Gastroesophageal sphincter (tissue), 4 donors: ENCODE measurements at places on chromosomes 4 and X.

GRCh38 chrX:11703855-11704254, 38.1 kb upstream of the ARHGAP6 start:
- H3K36me3 ChIP-seq, result no peaks in the 10 kb centered on the region
- no peaks in the 10 kb centered on the region for H3K4me1 ChIP-seq
- H3K27me3 ChIP-seq, result no peaks in the 10 kb centered on the region
- H3K4me3 ChIP-seq, result no peak overlapping the region

DNA sequence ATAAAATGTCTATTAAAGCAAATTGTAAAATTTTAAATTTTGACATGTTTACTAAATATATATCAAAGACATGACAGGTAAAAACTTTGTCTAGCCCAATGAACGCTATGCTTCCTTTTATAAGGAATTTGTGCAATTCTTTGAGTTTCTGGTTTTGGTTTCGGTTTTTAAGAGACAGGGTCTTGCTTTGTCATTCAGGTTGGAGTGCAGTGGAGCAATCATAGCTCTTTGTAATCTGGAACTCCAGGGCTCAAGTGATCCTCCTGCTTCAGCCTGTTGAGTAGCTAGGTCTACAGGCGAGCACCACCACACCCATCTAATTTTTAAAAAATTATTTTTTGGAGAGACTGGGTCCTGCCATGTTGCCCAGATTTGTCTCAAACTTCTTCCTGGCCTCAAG, 60.7 kb downstream of the BLTP1 start:
- H3K27me3 ChIP-seq, result no peaks in the 10 kb centered on the region
- H3K4me1 ChIP-seq, result no peaks in the 10 kb centered on the region
- no peak overlapping the region for H3K4me3 ChIP-seq
- no peak for ATAC-seq
- H3K36me3 ChIP-seq, result peaks cover 3% of the 10 kb centered on the region
- H3K27ac ChIP-seq, result no peak overlapping the region

DNA sequence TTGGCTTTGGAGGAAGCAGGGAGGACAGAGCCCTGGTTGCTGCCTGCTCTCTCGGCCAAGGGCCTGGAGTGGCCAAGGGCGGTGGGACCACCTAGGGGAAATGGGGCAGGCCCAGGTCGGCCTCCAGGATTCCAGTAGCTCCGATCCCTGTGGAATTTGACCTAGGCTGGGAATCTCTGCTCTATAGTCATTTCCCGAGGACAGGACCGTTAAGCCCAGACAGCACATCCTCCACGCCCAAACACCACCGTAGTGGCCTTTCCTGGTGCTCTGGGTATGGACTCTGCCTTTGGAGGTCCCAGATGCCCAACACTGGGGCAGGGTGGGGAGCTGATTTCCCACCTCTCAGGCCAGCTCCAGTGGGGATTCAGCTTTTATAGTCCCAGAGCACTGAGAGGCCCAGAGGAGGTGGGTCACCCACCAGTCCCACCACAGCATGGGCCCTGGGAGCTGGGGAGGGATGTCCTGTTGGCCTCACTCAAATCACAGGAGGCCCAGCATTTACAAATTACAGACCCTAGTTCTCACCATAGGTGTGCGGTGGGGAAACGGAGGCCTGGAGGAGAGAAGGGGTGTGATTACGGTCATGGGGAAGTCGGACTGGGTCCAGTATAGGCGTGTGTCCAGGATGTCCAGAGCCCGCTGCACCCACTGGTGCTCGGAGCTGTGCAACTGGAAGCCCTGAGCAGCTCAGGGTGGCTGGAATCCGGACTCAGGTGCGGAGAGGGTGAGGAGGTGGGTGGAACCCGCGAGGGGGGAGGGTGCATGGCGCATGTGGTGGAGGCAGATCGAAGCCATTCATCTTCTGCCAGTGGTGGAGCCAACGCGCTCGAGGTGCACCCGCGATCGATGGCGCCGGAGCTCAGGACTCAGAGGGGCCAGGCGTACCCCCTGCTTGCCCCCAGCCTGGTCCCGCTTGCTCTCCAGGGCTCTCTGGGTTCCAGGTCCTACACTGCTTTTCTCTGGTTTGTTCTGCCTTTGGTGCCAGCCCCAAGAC, 7.7 kb downstream of the HMX1 start:
- H3K27ac ChIP-seq, result no peak overlapping the region
- H3K36me3 ChIP-seq, result no peaks in the 10 kb centered on the region
- H3K4me1 ChIP-seq, result peaks cover 41% of the 10 kb centered on the region
- ATAC-seq, result no peak
- H3K27me3 ChIP-seq, result peaks cover 100% of the 10 kb centered on the region
- no peak overlapping the region for H3K4me3 ChIP-seq

DNA sequence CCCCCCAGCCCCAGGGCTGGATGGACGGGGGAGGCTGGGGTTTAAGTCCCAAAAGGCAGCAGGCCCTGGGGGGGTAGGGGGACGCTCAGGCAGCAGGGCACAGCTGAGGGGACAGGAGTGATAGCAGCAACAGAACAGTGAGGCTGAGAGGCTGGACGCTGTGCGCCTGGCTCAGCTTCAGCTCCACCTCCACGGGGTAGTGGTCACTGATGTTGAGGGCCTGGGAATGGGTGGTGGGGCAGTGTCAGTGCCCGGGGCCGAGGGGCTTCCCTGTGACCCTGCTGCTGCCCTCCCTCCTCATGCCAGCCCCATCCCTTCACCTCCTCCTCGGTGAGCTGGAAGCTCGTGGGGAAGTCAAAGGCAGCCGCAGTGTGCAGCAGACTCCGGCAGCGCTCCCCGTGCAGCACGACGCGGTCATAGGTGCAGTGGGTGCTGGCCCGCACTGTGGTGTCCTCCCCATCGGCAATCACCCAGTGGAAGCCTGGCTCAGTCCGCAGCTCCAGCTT, 4.5 kb downstream of the RPL10 start:
- ATAC-seq, result no peak
- no peaks in the 10 kb centered on the region for H3K27me3 ChIP-seq
- H3K4me3 ChIP-seq, result no peak overlapping the region

GRCh38 chr4:94763005-94763404, 5.2 kb downstream of the BMPR1B start:
- H3K27ac ChIP-seq, result peak overlapping the region; percentile 41
- H3K27me3 ChIP-seq, result no peaks in the 10 kb centered on the region
- ATAC-seq, result no peak

DNA sequence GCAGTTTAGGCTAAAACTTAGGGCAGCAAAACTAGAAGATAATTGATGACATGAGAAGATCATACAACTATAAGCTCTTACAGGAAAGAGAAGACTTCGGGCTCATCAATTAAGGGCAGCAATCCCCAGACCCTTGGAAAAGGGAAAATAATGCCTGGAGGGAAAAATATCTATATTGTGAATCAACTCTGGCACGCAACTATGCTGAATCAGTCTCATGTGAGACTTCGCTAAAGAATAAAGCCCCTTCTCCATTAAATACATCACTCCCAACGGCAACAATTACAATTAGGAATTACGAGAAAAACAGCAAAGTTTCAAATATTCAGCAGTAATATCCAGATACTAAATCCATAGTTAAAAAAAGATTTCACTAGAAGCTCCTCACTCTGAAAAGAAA, 2016.8 kb upstream of the IGFBP7 start:
- no peaks in the 10 kb centered on the region for H3K36me3 ChIP-seq
- H3K4me1 ChIP-seq, result no peaks in the 10 kb centered on the region
- no peaks in the 10 kb centered on the region for H3K27me3 ChIP-seq
- H3K4me3 ChIP-seq, result no peak overlapping the region
- ATAC-seq, result no peak

DNA sequence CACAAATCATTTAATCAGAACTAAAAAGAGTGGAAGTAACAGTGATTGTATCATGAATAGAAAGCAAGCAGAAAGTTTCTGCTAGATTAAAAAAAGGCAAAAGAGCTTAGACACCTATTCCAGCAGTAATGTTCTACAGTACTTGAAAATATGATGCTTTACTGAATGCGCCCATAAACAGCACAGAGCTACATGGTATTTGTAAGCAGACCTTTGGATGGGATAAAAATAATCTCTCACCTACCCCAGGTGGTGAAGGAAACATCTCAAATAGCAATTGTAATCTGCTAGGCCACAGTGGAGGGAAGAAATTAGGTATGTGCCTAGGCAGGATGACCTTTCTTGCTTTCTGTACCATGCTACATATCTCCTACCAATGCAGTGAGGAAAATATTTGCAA, 280.9 kb upstream of the PRKX start:
- no peak for ATAC-seq
- no peak overlapping the region for H3K27ac ChIP-seq
- H3K4me3 ChIP-seq, result no peak overlapping the region
- H3K27me3 ChIP-seq, result no peaks in the 10 kb centered on the region
- H3K4me1 ChIP-seq, result no peaks in the 10 kb centered on the region

DNA sequence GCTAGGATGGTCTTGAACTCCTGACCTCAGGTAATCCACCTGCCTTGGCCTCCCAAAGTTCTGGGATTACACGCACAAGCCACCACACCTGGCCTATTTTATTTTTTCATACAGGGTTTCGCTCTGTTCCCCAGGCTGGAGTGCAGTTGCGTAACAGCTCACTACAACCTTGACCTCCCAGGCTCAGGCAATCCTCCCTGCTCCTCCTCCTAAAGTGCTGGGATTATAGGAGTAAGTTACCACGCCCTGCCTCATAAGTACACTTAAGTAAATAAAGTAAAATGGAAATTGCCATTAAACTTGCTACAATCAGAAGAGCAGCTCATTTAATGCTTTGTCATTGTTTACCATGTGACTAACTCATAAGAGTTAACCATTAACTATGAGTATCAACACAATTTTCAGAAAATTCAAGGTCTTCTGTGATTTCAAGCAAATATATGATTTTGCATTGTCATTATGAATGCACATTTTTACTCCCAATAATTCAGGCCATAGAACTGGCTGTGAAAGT, 12.3 kb downstream of the UGDH start:
- ATAC-seq, result no peak
- H3K27ac ChIP-seq, result no peak overlapping the region
- no peaks in the 10 kb centered on the region for H3K27me3 ChIP-seq
- H3K4me1 ChIP-seq, result no peaks in the 10 kb centered on the region
- no peak overlapping the region for H3K4me3 ChIP-seq
- H3K36me3 ChIP-seq, result no peaks in the 10 kb centered on the region

- no peak for ATAC-seq
- no peak overlapping the region for H3K4me3 ChIP-seq
- no peaks in the 10 kb centered on the region for H3K36me3 ChIP-seq
- no peak overlapping the region for H3K27ac ChIP-seq
Measured at GRCh38 chr4:132642016-132642817, 506.9 kb upstream of the PCDH10 start.

- no peaks in the 10 kb centered on the region for H3K27me3 ChIP-seq
- H3K36me3 ChIP-seq, result no peaks in the 10 kb centered on the region
- no peak for ATAC-seq
- no peaks in the 10 kb centered on the region for H3K4me1 ChIP-seq
- H3K27ac ChIP-seq, result no peak overlapping the region
Measured at GRCh38 chrX:149846789-149847188, 34.2 kb upstream of the MAGEA8 start.

DNA sequence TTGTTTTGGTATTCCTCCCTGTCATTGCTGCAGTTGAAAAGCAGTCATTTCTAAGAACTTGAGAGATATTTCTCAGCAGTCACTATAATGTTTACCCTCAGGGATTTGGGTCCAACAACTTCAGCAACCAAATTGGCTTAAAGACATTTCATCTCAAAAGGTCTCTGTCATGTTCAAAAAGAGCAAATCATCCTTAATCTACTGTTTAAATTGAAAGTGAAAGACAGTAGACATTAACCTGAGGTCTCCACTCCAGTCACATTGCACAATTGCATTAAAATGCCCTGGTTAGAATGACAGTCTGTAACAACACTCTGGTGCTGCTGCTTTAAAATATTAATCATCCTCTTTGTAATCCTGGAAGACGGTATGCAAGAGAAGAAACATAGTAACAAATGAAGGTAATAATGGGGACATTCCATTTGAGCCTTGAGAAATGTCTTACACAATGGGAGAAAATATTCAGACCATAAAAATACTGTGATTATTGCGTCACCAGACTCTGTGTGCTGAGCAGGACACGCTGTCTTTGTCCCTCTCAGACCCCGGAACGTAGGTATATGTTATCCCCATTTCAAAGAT, 90.2 kb upstream of the UNC5C start:
- H3K36me3 ChIP-seq, result no peaks in the 10 kb centered on the region
- H3K27ac ChIP-seq, result no peak overlapping the region
- H3K27me3 ChIP-seq, result no peaks in the 10 kb centered on the region
- H3K4me3 ChIP-seq, result no peak overlapping the region
- peak; percentile 77 for ATAC-seq

- H3K4me1 ChIP-seq, result no peaks in the 10 kb centered on the region
- H3K27me3 ChIP-seq, result no peaks in the 10 kb centered on the region
- no peak overlapping the region for H3K4me3 ChIP-seq
- no peak for ATAC-seq
- no peak overlapping the region for H3K27ac ChIP-seq
Measured at GRCh38 chr4:9983211-9983610, 38.1 kb downstream of the SLC2A9 start.

DNA sequence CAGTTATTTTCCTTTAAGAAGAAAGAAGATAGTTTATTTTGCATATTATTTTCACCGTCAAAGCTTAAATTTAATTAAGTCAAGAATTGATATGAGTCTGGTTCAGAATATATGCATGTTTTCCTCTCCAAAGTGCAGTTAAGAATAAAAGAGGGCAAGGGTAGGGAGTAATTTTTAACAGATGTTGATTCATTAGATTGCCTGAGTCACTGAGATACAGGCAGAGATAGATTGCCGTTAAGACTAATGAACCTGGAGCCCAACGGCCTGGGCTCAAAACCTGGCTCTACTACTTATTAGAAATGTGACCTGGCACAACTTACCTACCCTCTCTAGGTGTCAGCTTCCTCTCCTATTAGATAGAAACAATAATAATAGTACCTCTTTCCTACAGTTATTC, 1037.4 kb upstream of the PABPC4L start:
- no peak overlapping the region for H3K27ac ChIP-seq
- H3K36me3 ChIP-seq, result no peaks in the 10 kb centered on the region
- H3K27me3 ChIP-seq, result no peaks in the 10 kb centered on the region
- H3K4me3 ChIP-seq, result no peak overlapping the region
- ATAC-seq, result no peak

DNA sequence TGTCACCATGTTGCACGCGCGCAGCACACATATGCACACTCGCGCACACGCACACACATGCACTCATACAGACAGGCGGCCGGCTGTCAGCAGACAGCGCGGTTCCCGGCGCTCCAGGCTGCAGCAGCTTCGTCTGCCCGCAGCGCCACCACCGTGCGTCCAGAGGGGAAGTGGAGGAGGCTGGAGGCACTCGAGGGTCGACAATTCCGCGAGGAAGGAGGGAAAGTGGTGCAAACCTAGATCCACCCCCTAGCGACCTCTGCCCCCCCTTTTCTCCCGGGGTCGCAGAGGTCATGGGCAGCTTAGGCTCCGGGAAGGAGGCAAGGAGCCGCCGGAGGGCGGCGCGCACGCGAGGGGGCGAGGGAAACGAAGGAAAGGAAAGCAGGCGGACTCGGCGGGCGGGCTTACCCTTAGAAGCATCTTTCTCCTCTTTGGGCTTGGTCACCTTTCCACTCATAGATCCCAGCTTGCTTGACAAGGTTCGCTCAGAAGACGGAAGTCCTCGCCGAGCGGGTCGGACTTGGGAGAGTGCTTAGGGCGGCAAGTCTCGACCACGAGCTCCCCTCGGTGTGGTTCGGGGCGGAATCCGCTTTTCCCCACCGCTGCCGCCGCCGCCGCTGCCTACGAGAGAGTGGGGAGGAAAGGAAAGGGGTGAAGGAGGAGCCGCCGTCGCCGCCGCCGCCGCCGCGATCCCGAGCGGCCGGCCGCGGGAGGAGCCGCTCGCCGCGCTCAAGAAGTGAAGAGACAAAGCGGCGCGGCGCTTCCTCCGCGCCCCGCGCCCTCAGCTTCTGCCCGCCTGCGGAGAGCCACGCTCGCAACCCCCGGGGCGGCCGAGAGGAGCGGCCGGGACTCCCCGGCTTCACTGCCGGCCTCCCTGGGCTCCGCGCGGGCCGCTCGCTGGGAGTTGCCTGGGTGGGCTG, 326.6 kb upstream of the F9 start:
- H3K4me1 ChIP-seq, result no peaks in the 10 kb centered on the region
- no peak overlapping the region for H3K27ac ChIP-seq
- peaks cover 25% of the 10 kb centered on the region for H3K27me3 ChIP-seq
- no peaks in the 10 kb centered on the region for H3K36me3 ChIP-seq
